ENCODE measurements at places on chromosomes 13 and 19. TPM values are rescaled to one million over a fixed set of nuclear protein-coding genes. Genes with fewer than 3 reads are reported as not detected.

ARID3A gene
- total RNA-seq = 5.1 TPM

ATP8A2 gene
- total RNA-seq = 0.23 TPM

KIR2DL1 gene
- total RNA-seq = not detected

APOE gene
- 38.4 TPM for total RNA-seq

KCTD12 gene
- 192 TPM for total RNA-seq

ODAD3 gene
- total RNA-seq = 0.27 TPM

DNA sequence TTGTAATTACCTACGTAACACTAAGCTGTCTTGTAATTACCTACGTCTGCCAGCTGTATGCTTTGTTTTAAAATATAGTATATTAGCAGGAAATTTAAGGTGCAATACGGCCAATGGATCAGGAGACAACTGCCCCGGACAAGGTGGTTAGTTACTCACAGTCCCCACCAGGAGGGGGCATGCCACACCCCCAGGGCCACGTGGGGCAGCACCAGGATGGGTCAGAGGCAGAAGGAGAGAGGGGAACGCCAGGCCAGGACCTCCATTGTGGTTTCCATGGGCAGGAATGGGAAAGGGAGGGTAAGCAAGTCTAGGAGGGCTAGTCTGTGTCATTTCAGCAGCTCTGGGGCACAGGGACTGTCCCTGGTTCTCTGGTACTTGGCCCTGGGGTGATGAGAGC lies 140.1 kb downstream of the URI1 start:
- no peak for ATAC-seq
- H3K27ac ChIP-seq = no peak overlapping the region
- H3K27me3 ChIP-seq = peaks cover 32% of the 10 kb centered on the region
- no peaks in the 10 kb centered on the region for H3K4me1 ChIP-seq

- no peak overlapping the region for H3K4me3 ChIP-seq
- H3K36me3 ChIP-seq = no peaks in the 10 kb centered on the region
- peaks cover 43% of the 10 kb centered on the region for H3K4me1 ChIP-seq
- ATAC-seq = no peak
Measured at GRCh38 chr13:97249796-97250495, 27.8 kb downstream of the MBNL2 start.

- no peaks in the 10 kb centered on the region for H3K27me3 ChIP-seq
- no peak overlapping the region for H3K4me3 ChIP-seq
- H3K36me3 ChIP-seq = no peaks in the 10 kb centered on the region
Measured at GRCh38 chr13:51175639-51176038, 46.6 kb upstream of the FAM124A start.

DNA sequence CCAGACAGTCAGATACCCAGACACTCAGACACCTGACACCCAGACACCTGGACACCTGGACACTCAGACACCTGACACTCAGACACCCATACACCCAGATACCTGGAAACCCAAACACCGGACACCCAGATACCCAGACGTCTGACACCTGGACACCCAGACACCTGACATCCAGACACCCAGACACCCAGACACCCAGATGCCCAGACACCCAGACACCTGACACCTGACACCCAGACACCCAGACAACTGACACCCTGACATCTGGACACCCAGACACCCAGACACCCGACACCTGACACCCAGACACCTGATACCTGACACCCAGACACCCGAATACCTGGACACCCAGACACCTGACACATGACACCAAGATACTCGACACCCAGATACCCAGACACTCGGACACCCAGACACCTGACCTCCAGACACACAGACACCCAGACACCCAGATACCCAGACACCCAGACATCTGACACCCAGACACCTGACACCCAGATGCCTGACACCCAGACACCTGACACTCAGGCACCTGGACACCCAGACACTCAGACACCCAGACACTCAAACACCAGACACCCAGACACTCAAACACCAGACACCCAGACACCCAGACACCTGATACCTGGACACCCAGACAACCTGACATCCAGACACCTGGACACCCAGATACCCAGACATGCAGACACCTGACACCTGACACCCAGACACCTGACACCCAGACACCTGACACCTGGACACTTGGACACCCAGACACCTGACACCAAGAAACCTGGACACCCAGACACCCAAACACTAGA lies 19.1 kb downstream of the C19orf12 start:
- H3K36me3 ChIP-seq = no peaks in the 10 kb centered on the region
- H3K4me3 ChIP-seq = no peak overlapping the region
- no peak overlapping the region for H3K27ac ChIP-seq
- no peak for ATAC-seq
- peaks cover 28% of the 10 kb centered on the region for H3K4me1 ChIP-seq
- H3K27me3 ChIP-seq = no peaks in the 10 kb centered on the region

DNA sequence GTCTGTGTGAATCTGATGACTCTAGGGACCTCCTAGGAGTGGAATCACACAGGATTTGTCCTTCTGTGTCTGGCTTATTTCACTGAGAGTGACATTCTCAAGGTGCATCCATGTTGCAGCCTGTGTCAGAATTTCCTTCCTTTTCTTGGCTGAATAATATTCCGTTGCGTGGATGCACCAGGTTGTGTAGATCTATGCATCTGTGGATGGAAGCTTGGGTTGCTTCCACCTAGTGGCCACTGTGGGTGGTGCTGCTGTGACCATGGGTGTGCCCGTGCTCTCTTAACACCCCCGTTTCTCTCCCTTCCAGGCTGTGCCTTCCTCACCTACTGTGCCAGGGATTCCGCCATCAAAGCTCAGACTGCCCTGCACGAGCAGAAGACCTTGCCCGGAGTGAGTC lies 26.2 kb downstream of the CELF5 start:
- no peak overlapping the region for H3K27ac ChIP-seq
- H3K4me1 ChIP-seq = no peaks in the 10 kb centered on the region
- H3K4me3 ChIP-seq = no peak overlapping the region
- H3K27me3 ChIP-seq = peaks cover 66% of the 10 kb centered on the region
- ATAC-seq = no peak

- H3K27ac ChIP-seq = no peak overlapping the region
- ATAC-seq = no peak
- H3K27me3 ChIP-seq = no peaks in the 10 kb centered on the region
- peaks cover 9% of the 10 kb centered on the region for H3K4me1 ChIP-seq
Measured at GRCh38 chr13:27018344-27018861, 153.2 kb downstream of the USP12 start.

DNA sequence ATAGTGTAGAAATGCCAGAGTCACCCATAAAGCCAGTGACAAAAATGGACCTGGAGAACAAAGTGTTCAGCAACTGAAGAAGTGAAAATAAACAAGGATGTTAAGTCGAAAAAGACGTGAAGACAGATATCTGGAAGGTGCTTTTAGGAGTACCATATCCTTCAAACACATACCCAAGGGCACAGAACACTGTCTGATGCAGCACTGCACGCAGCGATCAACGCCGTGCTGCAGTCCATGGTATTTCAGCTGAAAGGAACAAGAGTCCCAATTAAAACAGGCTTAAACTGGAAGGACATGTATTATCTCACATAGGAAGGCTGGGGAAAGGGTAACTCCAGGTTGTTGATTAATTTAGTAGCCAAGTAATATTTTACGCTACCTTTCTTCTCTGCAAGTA lies 108.2 kb downstream of the SGCG start:
- no peaks in the 10 kb centered on the region for H3K27me3 ChIP-seq
- peak; percentile 13 for ATAC-seq
- no peak overlapping the region for H3K4me3 ChIP-seq
- peaks cover 7% of the 10 kb centered on the region for H3K4me1 ChIP-seq

- H3K4me3 ChIP-seq = no peak overlapping the region
- peaks cover 5% of the 10 kb centered on the region for H3K4me1 ChIP-seq
- peaks cover 76% of the 10 kb centered on the region for H3K27me3 ChIP-seq
- H3K27ac ChIP-seq = no peak overlapping the region
- no peaks in the 10 kb centered on the region for H3K36me3 ChIP-seq
- no peak for ATAC-seq
Measured at GRCh38 chr13:94968040-94968756, 255.9 kb upstream of the SOX21 start.

DNA sequence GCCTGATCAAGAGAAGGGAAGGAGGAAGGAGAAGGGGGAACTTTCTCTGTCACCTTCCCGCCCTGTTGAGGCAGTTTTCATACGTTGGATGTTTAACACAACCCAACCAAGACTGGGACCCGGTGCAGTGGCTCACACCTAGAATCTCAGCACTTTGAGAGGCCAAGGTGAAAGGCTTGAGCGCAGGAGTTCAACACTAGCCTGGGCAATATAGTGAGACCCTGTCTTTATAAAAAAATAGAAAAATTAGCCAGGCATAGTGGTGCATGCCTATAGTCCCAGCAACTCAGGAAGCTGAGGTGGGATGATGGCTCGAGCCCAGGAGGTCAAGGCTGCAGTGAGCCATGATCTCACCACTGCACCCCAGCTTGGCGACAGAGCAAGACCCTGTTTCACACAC lies 59.4 kb upstream of the PEG3 start:
- no peaks in the 10 kb centered on the region for H3K36me3 ChIP-seq
- no peak overlapping the region for H3K4me3 ChIP-seq
- no peak overlapping the region for H3K27ac ChIP-seq
- no peaks in the 10 kb centered on the region for H3K27me3 ChIP-seq
- no peaks in the 10 kb centered on the region for H3K4me1 ChIP-seq

DNA sequence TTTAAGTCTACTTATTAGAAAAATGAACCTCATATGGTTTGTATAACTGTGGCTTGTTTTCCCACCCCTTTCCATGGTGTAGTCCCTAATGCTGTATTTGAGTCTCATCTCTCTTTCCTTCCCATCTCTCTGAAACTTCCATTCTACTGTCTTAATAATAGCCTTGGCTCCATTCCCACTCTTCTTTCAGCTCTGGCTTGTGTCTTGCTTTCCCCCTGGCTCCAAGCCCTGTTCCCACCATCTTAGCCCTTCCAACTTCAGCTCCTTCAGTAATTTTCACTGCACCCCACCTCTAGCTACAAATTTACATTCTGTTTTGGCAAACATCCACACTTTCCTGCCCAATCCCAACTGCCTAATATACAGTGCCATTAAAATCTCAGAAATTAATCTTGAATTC lies 137.5 kb downstream of the SLITRK6 start:
- no peak overlapping the region for H3K4me3 ChIP-seq
- no peaks in the 10 kb centered on the region for H3K36me3 ChIP-seq
- no peak for ATAC-seq
- H3K27ac ChIP-seq = no peak overlapping the region

GRCh38 chr13:26246154-26246553 lies 7.8 kb upstream of the CDK8 start:
- H3K4me1 ChIP-seq = no peaks in the 10 kb centered on the region
- no peak overlapping the region for H3K4me3 ChIP-seq
- H3K27me3 ChIP-seq = no peaks in the 10 kb centered on the region
- no peak overlapping the region for H3K27ac ChIP-seq
- no peak for ATAC-seq
- no peaks in the 10 kb centered on the region for H3K36me3 ChIP-seq

DNA sequence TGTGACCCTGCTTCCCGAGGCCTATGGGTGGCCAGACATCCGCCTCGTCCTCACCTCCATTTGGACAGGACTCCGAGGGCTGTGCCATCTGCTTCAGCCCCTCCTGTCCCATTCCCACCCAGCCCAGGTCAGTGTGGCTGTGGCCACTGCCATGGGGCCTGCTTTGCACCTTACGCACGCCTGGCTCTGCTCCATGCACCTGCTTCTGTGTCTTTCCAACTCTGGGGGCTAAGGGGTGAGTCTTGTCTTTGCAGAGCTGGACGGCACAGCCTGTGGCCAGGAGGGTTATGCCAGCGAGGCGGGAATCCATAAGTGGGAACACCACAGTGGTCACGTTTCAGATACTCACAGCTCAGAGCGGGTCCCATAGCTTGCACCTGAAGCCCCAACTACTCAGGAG lies 5.2 kb upstream of the ZNF554 start:
- peaks cover 58% of the 10 kb centered on the region for H3K36me3 ChIP-seq
- no peak overlapping the region for H3K27ac ChIP-seq
- no peaks in the 10 kb centered on the region for H3K27me3 ChIP-seq
- H3K4me3 ChIP-seq = no peak overlapping the region
- no peaks in the 10 kb centered on the region for H3K4me1 ChIP-seq

- ATAC-seq = peak; percentile 24
- H3K27me3 ChIP-seq = peaks cover 9% of the 10 kb centered on the region
- peak within 1 kb of the TSS; percentile 26 for H3K27ac ChIP-seq
- H3K4me1 ChIP-seq = peaks cover 17% of the 10 kb centered on the region
- H3K36me3 ChIP-seq = no peaks in the 10 kb centered on the region
Measured at GRCh38 chr19:49896863-49897621, at the start of gene IL4I1. TSS of gene IL4I1 (minus strand) at chr19:49896887. CDS start at chr19:49896160, 727 bp downstream.

- no peak overlapping the region for H3K4me3 ChIP-seq
- no peaks in the 10 kb centered on the region for H3K27me3 ChIP-seq
- H3K27ac ChIP-seq = no peak overlapping the region
- H3K4me1 ChIP-seq = peaks cover 82% of the 10 kb centered on the region
Measured at GRCh38 chr13:113485545-113485944, 5.0 kb downstream of the DCUN1D2 start.

- no peaks in the 10 kb centered on the region for H3K27me3 ChIP-seq
- ATAC-seq = no peak
- H3K4me1 ChIP-seq = peaks cover 22% of the 10 kb centered on the region
- no peaks in the 10 kb centered on the region for H3K36me3 ChIP-seq
- H3K27ac ChIP-seq = no peak overlapping the region
- no peak overlapping the region for H3K4me3 ChIP-seq
Measured at GRCh38 chr13:43478211-43478610, 308.6 kb downstream of the ENOX1 start.
